Heart left ventricle (tissue), 16 donors: ENCODE measurements at places on chromosomes 3 and 15. TPM values are rescaled to one million over a fixed set of nuclear protein-coding genes. Genes with fewer than 3 reads are reported as not detected.

Gene ANKDD1A
- 0.88 TPM for polyA plus RNA-seq

Gene CCRL2
- 1.1 TPM for polyA plus RNA-seq

Gene LEKR1
- 0.34 TPM for polyA plus RNA-seq

Gene DIS3L
- polyA plus RNA-seq = 16.0 TPM

Gene THBS1
- polyA plus RNA-seq = 179 TPM

Gene RFT1
- polyA plus RNA-seq = 5.0 TPM

Gene ALDH1L1
- 27.2 TPM for polyA plus RNA-seq

Gene GP5
- polyA plus RNA-seq = 0.04 TPM
